ENCODE measurements at places on chromosomes 3 and 15.

- no peak for DNase-seq
These were observed 12.2 kb downstream of the RTP1 start for GRCh38 chr3:187209491-187209890.

DNA sequence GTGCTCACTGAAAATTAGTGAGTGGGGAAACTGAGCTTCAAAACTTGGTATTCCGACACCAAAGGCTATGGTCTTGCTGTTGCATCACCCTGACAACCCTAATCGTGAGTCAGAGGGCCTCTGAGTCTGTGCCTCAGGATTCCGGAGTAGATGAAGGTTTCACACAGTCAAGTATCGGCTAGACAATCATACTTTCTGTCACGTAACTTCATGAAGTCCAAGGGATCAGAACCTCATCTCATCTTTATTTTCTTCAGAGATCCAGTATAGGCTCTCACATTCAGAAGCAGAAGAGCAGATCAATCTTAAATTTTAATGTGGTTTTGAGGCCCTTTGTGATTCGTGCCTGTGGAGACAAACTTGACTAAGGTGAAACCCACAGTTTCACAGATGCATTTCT is 26.1 kb upstream of the NECTIN3 start:
- DNase-seq: no peak

DNA sequence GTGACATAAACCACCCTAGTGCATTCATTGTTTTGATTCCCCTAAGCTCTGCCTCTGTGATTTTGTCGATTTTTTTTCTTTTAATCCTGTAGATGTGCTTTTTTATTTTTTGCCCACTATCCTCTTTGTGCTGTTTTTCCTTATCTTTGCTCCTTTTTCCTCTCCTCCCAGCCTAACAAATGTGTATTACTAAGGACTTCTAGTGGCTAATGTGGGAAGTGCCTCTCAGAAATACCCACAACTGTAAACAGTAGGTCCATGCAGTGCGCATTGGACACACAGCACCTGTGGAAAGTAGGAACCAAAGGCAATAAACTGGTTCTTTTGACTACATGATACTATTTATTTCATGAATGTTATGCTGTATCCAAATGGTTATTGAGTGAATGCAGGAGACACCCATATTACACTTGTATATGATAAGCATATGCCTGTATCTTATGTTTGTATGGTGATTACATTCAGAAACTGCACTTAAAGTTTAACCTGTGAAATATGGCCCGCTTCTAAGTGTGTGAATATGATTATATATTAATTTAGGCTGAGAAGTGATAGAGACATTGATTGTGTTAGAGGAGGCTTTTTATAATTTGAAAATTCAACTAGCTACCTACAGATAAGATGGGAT is 147.8 kb downstream of the PLCL2 start:
- DNase-seq: no peak

GRCh38 chr3:87792534-87793336 is 266.1 kb downstream of the CGGBP1 start:
- no peak for DNase-seq

DNA sequence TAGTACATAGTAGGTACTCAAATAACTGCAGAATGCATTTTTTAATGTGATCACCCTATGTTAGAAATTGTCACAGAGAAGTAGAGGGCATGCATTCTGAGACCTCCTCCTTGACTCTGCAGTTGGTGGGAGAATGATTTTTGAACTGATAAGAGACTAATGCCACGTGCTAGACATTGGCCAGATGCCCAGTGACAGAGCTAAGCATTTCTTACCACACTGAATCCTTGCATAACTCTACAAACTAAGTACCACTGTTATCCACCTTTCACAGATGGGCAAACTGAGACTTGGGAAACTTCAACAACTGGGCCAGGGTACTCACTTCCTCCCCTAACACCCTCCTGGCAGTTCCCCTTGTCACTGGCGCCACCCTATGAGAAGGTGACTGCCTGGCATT is 33.5 kb upstream of the SPATA12 start:
- no peak for DNase-seq

DNA sequence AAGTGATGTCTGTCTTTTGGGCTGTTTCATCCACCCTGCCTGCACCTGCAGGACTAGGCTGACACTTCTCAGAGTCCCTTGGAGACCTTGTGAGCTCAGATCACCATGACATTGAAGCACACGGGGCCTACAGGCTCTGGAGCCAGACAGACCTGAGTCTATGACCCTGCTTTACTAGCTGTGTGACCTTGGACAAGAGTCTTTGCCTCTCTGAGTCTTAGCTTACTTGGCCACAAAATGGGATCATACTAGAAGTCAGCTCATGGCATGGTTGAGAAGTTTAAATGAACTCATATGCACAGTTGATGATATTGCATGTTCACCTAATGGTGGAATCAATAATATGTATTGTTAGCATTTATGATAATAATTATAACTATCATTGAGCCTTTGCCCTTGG is 102.9 kb upstream of the SMAD3 start:
- DNase-seq: no peak

GRCh38 chr3:141511361-141511760 is 24.5 kb downstream of the RASA2 start:
- DNase-seq: no peak

GRCh38 chr15:72117486-72118016 is 399 bp downstream of the MYO9A start:
- peak; percentile 57 for DNase-seq

DNA sequence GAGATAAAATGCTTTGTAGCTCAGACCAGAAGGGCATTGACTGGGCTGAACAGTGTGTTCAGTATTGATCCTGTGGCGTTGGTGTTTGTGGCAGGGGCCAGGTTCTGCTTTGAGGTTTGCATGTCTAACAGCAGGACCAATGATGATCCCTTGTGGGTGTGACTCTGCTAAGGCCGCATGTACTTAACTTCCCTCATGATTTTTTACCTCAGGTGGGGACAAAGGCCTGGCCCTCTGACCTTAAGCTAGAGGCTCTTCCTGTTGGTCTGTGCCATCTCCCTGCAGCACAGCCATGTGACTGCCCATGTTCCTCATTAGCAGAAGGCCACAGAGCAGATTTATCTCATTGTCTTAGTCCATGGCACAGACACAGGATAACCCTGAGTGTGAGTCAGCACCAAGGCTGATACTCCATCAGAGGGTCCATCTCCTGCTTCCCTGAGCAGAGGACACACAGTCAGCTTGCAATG is 34.3 kb upstream of the BSN start:
- DNase-seq: no peak

DNA sequence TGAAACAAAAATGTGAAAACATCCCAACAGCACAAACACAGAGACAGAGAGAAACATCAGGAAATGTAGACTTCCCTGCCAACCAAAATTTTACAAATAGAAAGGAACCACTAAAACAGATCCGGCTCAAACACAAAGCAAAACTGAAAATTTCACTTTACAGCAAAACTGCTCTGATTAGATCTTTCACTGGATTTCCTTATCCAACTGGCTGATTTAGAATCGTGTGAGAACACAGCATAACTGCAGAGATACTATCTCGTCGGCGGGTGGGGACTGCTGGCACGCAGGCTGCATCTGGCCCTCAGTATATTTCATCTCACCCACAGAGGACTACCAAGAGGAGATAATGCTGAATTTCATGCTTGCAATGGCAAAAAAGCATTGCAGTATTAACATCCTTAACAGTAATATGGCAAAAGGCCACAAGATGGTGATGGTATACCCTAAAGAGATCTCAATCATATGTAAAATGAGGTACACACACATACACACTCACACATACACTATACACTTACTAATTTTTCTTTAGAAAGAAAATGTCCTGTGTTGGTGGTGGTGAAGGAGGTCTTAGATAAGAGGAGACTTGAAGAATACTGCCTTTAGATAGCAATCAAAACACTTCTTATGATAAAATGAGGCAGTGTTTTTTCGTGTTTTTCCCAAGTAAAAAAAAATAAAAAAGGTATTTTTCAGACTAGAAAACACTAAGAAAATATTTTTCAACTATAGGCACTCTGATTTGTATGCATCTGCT is 10.6 kb upstream of the LEO1 start:
- DNase-seq: no peak

- no peak for DNase-seq
These were observed 360.4 kb upstream of the FRG2C start for GRCh38 chr3:75303741-75304140.

GRCh38 chr3:8741581-8742261 is 8.1 kb downstream of the CAV3 start:
- no peak for DNase-seq

GRCh38 chr15:53446376-53446775 is 313.1 kb downstream of the WDR72 start:
- DNase-seq: no peak

DNA sequence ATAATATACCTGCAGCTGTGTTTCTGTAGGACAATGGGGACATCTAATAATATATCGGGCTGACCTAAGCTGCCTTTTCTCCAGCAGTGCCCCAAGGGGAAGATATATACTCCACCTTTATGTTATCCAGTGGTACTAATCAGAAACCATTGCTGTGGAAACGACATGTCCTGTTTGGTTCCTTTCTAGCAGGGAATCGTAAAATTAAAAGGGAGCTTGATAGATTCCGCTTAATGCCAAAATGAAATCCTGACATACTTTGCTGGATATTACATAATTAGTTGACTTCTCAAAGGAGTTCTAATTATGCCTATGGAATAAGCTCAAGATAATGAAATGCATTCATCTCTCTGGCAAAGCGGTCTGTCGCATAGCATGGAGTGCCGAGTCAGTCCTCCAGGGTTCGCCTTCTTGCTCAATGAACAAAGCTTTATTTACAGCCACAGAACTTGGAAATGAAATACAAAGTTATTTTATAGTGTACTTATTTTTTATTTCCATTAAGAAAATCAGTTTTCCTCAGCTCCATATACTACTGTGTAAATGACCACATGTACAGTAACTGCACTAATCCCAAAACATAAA is 262.8 kb downstream of the LRTM1 start:
- DNase-seq: no peak

- DNase-seq: no peak
These were observed 89.4 kb downstream of the CD47 start for GRCh38 chr3:108001457-108001856.

DNA sequence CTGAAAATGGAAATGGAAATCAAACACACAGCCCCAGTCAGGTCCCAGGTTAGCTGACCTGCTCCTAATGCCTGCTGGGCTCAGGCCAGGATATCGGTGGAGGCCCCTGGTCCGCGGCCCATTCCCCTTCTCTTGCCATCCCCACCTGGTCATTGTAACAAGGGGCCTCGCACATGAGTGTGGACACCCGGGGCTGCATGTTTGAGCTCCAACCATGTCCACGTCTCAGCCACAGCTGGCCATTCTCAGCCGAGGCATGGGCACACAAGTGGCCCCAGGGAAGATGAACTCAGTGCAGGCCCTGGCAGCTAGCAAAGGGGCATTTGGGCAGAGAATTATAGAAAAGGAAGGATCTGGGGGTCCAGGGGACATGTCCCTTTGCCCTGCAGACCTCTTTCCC is 41.7 kb downstream of the FAM174B start:
- DNase-seq: no peak

DNA sequence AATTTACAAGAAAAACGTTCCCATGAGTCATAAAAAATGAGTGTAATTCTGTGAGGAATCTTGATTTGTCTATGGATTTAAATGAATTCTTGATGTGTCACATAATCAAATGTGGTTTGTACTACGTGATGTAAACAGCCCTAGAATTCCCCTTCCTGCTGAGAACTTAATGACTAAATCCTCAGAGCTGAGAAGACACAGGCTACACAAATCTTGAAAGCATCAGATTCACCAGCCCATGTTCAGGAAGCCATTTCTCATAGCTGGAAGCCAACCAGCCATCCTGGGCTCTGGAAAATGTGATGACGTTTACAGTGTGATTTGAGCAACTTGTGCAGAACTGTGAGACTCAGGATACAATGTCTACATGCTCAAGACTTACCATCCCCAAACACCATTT is 193.7 kb upstream of the MME start:
- no peak for DNase-seq

- no peak for DNase-seq
These were observed 710.3 kb upstream of the ARPP21 start for GRCh38 chr3:34929036-34929435.

GRCh38 chr15:59536553-59536952 is 75.0 kb upstream of the GCNT3 start:
- no peak for DNase-seq

DNA sequence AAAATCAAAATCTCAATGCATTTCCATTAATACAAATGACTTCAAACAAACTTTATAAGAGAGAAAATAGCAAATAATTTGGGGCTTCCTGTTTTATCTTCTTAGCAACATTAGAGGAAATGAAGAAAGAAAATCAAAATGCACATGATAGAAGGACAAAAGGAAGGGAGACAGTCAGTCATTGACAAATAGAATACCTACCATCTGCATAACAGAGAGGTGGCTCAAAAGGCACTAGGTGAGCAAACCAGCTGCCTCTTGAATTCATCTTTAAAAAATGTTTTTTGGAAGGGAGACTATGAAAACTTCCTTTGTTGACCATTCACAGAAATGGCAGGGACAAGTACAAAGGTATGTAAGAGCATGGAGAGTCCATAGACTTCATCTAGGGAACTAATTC is 9.4 kb downstream of the NMNAT3 start:
- DNase-seq: no peak

DNA sequence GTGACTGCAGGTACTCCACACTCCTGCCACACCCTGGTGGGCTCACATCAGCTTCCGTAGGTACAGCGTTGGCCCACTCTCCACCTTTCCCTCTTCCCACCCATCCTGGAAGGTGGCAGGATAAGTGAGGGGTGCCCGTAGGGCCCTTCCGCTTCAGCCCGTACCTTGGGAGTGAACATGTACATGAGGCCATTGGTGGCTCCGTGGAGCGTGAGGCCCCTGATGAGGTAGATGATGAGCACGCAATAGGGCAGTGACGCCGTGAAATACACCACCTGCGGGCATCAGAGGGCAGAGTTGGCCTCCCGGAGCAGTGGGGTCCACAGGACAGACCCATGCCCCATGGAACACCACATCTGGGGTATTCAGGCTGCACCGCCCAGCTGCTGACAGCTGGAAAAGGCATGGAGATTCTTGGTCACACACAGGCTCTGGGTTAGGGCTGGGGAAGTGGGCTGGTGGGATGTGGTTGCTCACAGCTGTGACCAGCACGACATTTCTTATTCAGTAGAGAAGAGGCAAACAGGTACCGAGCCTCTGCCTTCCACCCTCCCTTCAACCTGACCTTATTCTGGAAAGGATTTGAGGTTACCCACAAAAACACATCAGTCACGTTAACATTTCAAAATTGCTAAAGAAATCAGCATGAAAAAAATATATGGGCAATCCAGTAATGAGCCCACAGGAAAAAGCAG is 23.8 kb downstream of the SLC6A20 start:
- DNase-seq: no peak
